ENCODE measurements at places on chromosomes 12 and 14. TPM values are rescaled to one million over a fixed set of nuclear protein-coding genes. Genes with fewer than 3 reads are reported as not detected.

Gene NID2
- 3.4 TPM for total RNA-seq

Gene LRP1-AS
- total RNA-seq, result not detected

Gene SP1
- total RNA-seq, result 20.7 TPM

Gene TAS2R7
- total RNA-seq, result not detected

Gene SOX5
- 0.14 TPM for total RNA-seq

Gene ATF7IP
- total RNA-seq, result 40.9 TPM

Gene CLEC4A
- total RNA-seq, result not detected

Gene TAS2R42
- total RNA-seq, result not detected

Gene GPHB5
- not detected for total RNA-seq
